ENCODE measurements at places on chromosomes 7 and 10.

DNA sequence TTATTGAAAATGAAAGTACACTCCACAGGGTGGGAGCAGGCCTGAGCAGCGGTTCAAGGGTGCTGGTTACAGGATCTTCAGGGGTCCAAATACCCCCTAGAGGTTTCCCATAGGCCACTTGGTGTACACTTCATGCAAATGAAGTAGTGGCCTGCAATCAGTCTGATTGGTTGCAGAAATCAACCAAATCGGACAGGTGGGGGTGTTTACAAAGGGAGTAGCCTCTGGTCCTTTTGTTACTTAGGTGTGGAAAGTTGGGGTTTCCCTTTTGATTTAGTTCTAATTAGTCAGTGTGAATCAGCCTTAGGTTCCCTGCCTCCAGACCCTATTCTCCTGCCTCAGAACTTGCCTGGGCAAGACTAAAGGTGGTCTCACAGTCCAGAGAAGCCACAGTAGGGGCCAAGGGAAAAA is 49.6 kb downstream of the SYPL1 start:
- no peak for DNase-seq

GRCh38 chr10:14975672-14976273 is 16.6 kb downstream of the MEIG1 start:
- DNase-seq = no peak

GRCh38 chr7:94054130-94054529 is 50.0 kb upstream of the BET1 start:
- DNase-seq = no peak

DNA sequence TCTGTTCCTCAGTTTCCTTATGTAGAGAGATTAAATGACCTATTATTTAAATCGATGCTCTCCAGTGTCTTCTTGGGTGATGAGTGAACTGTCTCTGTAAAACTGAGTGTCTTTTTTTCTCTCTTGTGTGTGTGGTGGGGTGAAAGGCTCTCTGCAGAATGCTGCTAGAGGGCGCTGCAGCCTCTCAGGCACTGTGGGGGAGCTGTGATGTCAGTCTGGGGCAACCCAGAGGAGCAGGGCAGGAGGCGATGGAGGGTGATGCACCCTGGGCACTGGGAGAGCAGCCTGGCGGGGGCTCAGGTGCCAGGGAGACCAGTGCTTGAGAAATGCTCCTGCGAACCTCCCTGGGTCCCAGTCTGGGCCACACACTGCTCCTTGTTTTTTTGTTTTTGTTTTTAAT is 110.1 kb upstream of the POM121L12 start:
- DNase-seq = no peak

GRCh38 chr7:67309764-67310549 is 313.3 kb downstream of the TYW1 start:
- no peak for DNase-seq

- DNase-seq = no peak
Measured at GRCh38 chr10:11224792-11225416, 207.2 kb downstream of the CELF2 start.

DNA sequence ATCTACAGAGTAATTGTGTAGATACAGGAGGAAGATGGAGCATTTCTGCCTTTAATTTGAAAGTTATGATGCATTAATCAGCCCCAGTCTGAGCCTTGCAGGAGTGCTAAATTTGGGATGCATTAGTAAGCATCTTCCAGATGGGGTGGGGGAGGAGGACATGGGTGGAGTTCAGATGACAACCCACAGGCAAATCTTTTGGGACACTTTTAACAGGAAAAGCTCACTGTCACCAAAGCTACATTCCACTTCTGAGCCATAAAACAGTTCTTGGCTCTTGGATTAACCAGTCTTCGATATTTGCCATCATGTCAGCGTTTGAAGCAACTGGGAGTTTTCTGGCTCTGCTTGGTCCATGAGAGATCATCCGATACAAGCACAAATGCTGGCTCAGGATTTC is 121.1 kb downstream of the CXCL12 start:
- no peak for DNase-seq

GRCh38 chr7:50687096-50687495 is 95.6 kb downstream of the GRB10 start:
- DNase-seq = no peak

DNA sequence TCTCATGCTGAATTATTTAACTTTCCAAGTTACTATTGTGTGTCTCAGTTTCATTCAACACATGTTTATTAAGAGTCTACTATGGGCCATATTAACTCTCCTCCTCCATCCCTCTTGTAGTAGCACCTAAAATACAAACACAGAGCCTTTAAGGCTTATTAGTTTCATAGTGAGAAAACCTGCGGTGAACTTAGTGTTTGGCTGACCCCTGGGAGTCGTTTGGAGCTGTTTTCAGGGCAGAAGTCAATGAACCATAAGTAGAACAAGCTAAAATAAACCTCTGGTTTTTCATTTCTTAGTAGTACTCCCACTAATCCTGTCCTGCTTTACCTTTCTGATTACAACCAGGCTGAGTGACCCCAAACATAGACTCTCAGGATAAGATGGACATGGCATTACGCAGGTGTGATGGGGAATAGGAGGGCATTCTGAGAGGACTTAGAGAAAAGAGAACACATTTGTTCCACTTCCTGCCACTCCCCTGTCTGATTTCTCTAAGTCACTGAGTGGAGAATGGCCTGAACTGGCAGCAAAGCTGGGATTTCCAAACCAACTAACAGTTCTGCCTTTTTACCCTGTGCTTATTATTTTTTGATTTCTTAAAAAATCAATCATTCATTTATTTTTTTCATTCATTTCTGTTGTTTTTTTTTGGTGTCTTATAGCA is 74.5 kb downstream of the LRMDA start:
- DNase-seq = no peak

DNA sequence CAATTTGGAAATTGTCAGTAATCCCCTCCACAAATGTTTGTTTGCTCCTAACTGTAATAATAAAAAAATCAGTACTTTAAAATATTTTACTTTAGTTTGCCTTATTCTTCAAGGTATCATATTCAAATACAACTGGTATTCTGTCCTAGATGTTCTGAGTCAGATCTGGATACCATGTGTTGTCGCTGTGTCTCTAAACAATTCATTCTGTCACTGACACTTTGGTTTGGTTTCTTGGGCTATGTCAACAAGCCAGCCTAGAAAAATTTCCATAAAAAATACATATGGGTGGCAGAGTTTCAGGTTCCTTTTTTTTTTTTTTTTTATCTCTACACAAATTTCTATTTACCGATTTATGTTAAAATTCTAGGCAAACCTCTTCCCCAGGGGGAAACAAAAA is 33.2 kb upstream of the SEMA3D start:
- no peak for DNase-seq

GRCh38 chr10:75098902-75099673 is 12.4 kb upstream of the SAMD8 start:
- no peak for DNase-seq

- DNase-seq = no peak
Measured at GRCh38 chr10:11046776-11047160, 29.1 kb downstream of the CELF2 start.

GRCh38 chr7:102973096-102973802 is 60.4 kb downstream of the LRRC17 start:
- no peak for DNase-seq

GRCh38 chr7:50496569-50496968 is 46.4 kb upstream of the FIGNL1 start:
- DNase-seq = no peak

- peak; percentile 15 for DNase-seq
Measured at GRCh38 chr10:87841186-87841585, 22.1 kb downstream of the KLLN start.

- DNase-seq = peak; percentile 82
Measured at GRCh38 chr7:40922316-40922670, 780.6 kb downstream of the INHBA start.

DNA sequence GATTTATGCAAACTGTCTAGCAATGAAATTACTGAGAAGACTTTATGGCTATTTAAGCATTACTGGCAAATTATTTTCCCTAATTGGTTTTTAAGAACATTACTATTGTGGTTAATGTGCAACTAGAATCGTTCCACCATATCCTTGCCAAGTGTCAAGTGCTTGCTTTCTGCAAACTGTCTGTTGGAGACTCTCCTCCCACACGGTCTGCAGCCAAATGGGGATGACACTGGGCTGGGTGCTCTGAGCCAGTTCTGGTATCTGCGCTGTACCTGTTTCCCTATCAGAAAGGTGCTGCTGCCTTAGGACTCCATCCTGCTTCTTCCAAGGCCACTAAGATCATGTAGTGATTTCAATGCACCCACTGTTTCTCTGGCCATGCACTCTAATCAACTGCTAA is 110.4 kb downstream of the RAMP3 start:
- no peak for DNase-seq

GRCh38 chr10:55183993-55184392 is 383.0 kb upstream of the PCDH15 start:
- no peak for DNase-seq

DNA sequence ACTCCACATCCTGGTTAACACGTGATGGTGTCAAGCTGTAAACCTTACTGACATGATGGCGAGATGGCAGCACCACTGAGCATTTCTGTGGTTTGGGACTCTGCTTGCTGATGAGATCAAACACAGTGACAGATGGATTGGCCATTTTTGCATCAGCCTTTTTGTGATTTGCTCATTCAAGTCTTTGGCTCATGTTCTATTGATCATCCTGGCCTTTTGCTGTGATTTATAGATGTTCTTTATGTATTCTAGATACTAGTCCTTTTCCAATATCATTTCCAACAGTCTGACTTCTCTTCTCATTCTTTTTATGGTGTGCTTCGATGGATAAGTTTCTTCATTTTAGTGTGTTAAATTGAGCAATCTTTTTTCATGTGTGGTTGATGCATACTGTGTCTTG is 24.7 kb upstream of the DIP2C start:
- DNase-seq = no peak
